Activated T-cell treated with anti-CD3 and anti-CD28 coated beads, Interleukin-2, amount 50 U/mL, for 72 hours (primary cell): ENCODE measurements at places on chromosomes 5 and 9.

- DNase-seq, result no peak
Measured at GRCh38 chr5:73764586-73764985, 138.6 kb downstream of the ARHGEF28 start.

GRCh38 chr5:62737766-62738165 is 159.1 kb downstream of the LRRC70 start:
- no peak for DNase-seq

DNA sequence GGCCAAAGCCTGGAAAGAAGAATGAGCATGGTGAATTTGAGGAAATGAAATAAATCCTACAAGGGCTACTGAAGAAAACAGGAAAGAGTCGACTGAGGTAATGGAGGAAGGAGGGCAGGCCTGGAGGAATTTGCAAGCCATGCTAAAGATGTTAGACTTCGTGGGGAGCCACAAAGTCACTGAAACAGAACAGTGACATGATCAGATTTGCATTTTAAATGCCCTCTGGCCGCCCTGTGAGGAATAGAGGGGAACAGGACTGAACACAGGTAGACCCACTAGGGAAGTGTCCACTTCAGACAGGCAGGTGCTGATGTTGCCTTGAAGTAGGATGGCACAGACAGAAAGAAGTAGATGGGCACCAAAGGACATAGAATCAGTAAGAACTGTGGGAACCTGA is 42.8 kb upstream of the RLN1 start:
- no peak for DNase-seq

DNA sequence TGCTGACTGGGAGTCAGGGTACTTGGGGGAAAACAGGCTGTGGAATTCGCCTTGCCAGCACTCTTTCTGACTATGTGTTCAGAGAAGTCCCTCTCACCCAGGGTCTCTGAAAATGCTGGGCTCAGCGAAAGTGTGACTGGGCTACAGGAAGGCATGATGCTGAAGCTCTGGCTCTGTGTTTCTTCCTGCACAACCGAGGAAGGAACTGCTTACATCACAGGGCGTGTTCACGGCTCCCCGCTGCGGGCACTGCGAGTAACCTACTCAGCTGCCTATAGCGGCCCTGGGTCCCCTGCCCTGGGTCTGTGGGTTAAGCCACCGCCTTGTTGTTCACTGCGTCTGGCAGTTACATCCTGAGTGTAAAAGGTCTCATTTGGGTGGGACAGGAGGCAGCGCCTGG is 222.4 kb upstream of the IRX4 start:
- no peak for DNase-seq

GRCh38 chr9:110427497-110428104 is 89.9 kb upstream of the TXNDC8 start:
- DNase-seq, result peak; percentile 26

- no peak for DNase-seq
Measured at GRCh38 chr9:29039258-29039657, 1466.0 kb upstream of the C9orf72 start.

- DNase-seq, result no peak
Measured at GRCh38 chr5:95783661-95784060, 38.9 kb downstream of the GLRX start.

GRCh38 chr9:87239312-87239711 is 258.4 kb upstream of the DAPK1 start:
- DNase-seq, result no peak

GRCh38 chr9:21708260-21708711 is 94.2 kb upstream of the MTAP start:
- no peak for DNase-seq

- DNase-seq, result peak; percentile 91
Measured at GRCh38 chr9:4740638-4741364, at the start of gene AK3. AK3 (minus strand) TSS chr9:4741202; CDS start chr9:4741087, 115 bp downstream.

- DNase-seq, result no peak
Measured at GRCh38 chr5:178650214-178650613, 23.4 kb upstream of the CLK4 start.
